Thymus (tissue), 14 donors: ENCODE measurements at places on chromosomes 1 and 21. TPM values are rescaled to one million over a fixed set of nuclear protein-coding genes. Genes with fewer than 3 reads are reported as not detected.

DNA sequence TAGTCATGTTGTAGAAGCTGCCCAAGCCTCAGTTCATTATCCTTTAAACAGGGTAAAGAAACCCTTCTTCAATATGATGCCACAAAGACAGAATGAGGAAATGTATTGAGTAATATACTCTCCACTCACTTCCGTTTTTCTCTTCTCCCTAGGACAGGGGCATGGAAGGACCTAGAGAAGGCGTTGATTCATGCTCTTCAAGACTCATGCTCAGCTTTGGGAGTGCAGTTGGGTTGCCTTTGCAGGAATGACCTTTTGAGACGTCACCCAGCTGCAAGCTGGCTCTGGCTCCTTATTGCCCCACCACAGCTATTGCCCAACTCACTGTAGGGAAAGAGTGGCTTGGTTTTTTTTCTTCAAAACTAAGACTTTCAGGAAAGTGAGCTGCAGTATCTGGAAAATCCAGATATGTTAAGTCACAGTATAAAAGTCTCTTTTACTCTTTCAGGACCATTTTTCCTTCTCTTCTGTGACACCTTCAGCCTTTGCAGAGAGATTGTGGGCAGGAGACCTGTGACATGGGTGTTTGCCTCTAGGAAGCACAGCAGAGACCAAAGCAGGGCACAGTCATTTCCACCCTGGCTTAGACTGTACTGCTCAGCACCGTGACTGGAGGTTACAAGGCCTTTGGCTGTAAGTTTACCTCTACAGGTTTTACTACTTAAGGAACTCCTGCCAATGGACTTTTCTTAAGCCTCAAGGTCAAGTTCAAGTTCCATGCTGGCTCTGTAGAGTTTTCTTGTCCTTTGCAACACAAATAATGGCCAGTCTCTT lies 39.5 kb downstream of the XCL2 start:
- DNase-seq = peak; percentile 24

Gene LRRC8C
- total RNA-seq = 6.6 TPM

DNA sequence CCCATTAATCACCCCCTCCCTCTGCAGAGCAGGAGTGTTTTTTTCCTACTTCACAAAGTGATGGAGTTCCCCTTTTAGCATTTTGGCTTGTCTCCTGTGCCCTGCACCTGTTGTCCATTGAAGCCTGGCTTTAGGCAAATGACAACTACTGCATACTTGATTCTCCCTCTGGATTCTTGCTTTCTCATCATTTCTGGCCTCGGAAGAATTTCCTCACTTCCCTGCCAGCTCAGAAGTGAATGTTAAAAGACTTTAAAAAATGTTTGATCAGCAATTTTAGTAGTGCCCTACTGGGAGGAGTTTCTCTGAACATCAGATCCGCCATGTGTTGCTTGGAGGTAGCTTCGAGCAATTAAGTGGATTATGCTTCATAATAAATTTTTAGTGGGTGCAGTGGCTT lies 28.1 kb downstream of the RCOR3 start:
- DNase-seq = no peak

GRCh38 chr1:212637902-212638301 lies 29.3 kb downstream of the ATF3 start:
- DNase-seq = no peak

DNA sequence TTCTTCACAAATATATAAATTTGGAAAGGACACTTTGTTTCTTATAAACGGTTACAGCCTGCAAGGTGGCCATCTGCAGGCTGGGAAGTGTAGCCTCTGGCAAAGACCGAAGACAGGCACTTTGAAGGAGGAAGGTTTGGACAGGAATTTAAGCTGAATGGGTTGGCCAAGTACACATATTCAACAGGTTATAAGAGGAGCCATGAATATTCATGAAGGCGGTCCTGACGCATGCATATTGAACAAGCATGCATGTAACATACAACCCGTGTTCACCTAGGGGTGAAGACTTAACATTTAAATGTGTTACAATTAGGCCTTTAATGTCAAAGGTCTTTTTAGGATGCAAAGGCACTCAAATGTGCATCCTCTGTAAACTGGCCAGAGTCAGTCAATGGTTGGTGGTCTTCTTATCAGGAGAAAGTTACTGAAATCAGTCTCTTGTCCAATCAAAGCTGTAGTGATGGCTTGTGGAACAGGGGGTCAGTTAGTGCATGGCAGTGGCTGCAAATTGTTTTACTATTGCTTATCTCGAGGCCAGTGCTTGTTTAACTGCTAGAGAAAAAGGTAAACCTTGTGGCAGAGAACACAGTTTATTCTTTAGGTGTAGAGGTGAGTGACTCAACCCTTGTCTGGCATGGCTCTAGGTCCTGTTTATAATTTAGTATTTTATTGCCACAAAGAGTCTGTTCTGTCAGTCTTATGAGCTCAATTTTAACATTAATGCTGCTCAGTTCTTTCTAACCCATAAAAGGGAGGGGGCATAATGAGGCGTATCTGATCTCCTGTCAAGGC lies 70.3 kb upstream of the F3 start:
- DNase-seq = no peak

Gene CMPK1
- 71.6 TPM for total RNA-seq

Gene S100A12
- 35.8 TPM for total RNA-seq

Gene GPBP1L1
- total RNA-seq = 87.2 TPM

DNA sequence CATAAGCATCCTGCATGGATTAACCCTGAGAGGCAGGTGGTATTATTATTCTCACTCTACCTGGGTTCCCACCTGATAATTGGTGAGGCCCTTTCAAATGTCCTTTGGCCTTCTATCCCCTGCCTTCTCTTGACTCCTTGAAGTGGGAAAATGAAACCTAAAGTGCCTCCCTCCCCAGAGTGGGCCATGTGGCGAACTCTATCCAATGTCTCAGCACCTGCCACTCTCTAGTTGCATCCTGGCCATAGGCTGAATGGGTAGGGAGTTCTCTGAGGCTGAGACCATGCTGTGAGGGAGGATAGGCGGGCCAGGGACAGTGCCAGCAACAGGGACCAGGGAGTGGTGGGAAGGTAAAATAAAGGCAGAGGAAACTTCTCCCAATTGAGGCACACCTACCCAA lies 35.3 kb downstream of the ELF3 start:
- DNase-seq = no peak

DNA sequence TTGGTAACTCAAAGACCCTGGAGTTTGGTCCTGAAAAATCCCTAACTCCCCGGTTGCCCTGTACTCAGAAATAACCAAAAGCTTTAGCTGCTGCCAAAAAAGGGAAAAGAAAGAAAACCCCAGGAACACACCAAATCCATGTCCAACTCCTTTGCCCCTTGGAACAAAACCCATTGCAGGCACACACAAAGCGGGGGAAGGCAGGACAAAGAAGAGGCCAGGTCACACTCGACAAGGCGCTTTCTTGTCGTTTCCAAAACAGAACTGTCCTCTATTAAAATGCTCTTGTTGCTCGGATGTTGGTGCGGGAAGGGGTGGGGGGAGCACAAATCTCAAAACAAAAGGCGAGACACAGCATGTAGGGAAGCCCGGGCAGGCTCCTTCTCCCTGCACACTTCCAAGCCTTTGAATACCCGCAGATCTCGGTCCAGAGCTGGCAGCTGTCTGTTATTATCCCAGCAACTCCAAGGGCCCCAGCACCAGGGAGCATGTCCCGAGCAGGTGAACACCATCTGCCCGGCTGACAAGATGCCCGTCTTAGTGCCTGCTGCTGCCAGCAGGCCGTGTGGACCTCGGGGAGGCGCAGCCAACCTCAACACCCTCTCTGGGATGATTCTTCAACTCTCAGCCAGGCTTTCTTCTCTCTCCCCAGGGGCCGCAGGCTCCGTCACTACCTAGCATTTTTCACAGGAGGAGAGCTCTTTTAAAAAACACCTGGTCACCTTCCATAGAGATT lies 96.4 kb downstream of the SSBP3 start:
- DNase-seq = no peak

Gene C4BPB
- 0.71 TPM for total RNA-seq

DNA sequence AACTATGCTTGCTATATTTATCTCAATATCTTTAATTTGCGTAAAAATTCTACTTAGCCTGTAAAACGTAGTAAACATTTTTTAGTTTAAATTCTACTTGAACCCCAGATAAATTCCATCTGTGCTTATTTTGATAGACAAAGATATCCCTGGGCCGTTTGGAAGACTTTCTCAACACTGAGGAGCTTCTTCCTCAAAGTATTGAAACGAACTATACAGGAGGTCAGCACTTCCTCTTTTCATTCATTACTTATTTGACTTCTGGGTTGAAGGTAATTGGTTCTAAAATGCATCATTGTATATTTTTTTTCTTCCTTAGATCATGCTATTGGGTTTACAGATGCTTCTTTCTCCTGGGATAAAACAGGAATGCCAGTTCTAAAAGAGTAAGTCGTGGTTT lies 74.7 kb downstream of the HSPA13 start:
- DNase-seq = no peak

GRCh38 chr1:7294636-7295035 lies 476.5 kb upstream of the VAMP3 start:
- no peak for DNase-seq

Gene KRTAP19-1
- total RNA-seq = not detected

Gene VWA1
- 5.1 TPM for total RNA-seq

Gene VWA5B1
- 0.05 TPM for total RNA-seq

Gene TACSTD2
- 2.9 TPM for total RNA-seq

Gene GPR157
- total RNA-seq = 4.3 TPM

Gene CCDC27
- total RNA-seq = not detected

DNA sequence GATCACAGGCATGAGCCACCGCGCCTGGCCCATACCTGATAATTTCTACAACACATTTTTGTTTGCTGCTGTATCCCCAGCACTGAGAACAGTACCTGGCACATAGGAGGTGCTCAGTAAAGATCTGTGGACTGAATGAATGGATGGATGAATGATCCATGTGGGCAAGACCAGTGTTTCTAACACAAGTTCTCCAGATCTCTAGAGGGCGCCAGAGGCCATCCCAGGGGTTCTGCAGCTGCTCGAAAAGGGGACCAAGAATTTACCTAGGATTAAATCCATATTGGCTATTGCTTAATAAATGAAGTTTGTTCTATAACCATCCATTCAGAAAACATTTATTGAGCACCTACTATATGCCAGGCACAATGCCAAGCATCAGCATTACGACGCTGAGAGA lies 167.7 kb downstream of the ACTL8 start:
- no peak for DNase-seq

GRCh38 chr1:96364576-96364975 lies 357.0 kb upstream of the PTBP2 start:
- DNase-seq = no peak

DNA sequence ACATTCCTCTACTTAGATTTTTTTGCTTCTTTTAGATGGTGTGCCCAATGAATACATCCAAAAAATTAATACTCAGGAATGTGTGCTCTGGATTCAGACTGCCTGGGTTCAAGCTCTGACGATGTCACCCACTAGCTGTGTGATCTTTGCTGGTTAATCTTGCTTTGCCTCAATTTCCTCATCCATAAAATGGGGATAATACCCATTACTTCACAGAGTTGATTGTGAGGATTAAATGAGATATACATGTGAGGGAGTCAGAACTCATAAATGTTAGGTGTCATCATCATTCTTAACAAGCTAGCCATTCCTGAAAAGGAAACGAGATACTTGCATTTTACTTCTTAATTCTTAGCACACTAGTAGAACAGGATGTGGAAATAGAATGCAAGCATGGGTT lies 12.9 kb upstream of the TTF2 start:
- no peak for DNase-seq

Gene GJC2
- 1.5 TPM for total RNA-seq

GRCh38 chr21:31872452-31873274 lies at the start of gene HUNK:
Gene HUNK (plus strand): TSS chr21:31873020. CDS start chr21:31873675, 655 bp downstream.
- no peak for DNase-seq

Gene SPAG17
- 0.33 TPM for total RNA-seq

Gene GRHL3
- total RNA-seq = 0.90 TPM

- DNase-seq = no peak
Observed at GRCh38 chr1:112687785-112688496, 13.5 kb downstream of the MOV10 start.

- peak; percentile 59 for DNase-seq
Observed at GRCh38 chr1:211335522-211336157, 9.0 kb downstream of the TRAF5 start.

DNA sequence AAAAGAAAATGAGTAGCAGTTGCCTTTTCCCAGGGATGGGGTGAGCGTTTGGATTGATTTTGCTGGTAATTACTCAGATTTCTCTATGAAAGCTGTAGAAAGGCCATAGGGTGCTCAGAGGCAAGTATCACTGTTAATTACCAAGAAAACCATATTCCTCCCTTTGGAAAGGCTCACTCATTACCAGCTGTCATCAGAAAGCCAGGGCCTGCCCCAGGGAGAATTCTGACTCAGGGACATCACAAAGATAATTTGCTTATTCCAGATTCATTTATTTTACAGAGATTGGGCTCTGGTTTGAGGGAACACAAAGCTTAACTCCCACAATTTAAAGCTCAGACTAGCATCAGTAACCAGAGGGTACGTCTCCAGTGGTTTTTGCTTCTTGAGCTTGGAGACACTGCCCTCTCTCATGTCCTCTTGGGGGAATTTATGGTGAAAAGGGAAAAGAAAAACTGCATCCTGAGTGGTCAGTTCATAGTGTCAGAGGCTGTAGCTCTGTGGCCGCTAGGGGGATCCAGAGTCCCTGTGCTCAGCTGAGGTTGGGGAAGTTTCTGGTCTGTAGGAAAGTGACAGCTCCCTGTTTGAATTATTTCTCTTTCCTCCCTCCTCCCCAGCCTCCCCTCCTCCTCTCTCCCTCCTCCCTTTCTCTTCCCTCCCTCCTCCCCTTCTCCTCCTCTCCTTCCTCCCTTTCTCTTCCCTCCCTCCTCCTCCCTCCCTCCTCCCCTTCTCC lies 204.3 kb downstream of the KCNJ6 start:
- peak; percentile 11 for DNase-seq

DNA sequence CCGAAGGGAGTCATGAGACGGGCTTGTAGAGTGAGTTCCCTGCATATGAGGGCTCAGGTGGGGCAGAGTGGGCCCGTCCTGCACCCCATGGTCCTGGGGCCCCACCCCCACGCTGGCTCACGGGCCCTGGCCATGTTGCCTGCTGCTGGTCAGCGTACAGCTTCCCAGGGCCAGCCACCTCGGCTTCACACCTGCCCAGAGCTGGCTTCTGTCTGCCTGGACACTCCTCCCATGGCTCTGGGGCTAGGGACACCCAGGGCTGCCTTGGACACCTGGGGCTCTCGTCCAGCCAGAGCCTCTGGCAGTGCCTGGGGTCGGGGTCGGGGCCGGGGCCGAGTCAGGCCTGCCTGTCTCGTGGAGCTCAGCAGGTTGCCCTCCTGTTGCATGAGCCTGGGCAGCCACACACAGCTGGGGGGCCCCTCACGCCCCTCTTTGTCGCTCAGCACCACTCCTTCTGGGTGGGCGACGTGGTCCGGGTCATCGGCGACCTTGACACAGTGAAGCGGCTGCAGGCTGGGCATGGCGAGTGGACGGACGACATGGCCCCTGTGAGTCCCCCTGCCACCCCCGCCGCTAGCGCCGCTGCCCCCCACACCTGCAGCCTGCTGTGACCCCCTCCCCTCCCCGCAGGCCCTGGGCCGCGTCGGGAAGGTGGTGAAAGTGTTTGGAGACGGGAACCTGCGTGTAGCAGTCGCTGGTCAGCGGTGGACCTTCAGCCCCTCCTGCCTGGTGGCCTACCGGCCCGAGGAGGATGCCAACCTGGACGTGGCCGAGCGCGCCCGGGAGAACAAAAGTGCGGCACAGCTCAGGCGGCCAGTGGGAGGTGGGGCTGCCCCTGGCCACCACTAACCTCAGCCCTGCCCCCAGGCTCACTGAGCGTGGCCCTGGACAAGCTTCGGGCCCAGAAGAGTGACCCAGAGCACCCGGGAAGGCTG lies 5.5 kb upstream of the MMP23B start:
- no peak for DNase-seq

- DNase-seq = peak; percentile 59
Observed at GRCh38 chr1:113835686-113836290, 23.5 kb upstream of the RSBN1 start.

GRCh38 chr21:42654179-42654912 lies 925 bp downstream of the PDE9A start:
- no peak for DNase-seq
